ENCODE measurements at places on chromosomes 12 and 14.

- DNase-seq = peak; percentile 56
Measured at GRCh38 chr12:67989184-67989920, at the start of gene IFNG-AS1. TSS of gene IFNG-AS1 (plus strand) at chr12:67989447.

- DNase-seq = no peak
Measured at GRCh38 chr12:117538032-117538690, 176.7 kb upstream of the NOS1 start.

- DNase-seq = no peak
Measured at GRCh38 chr14:51552275-51552674, 99.4 kb upstream of the FRMD6 start.

DNA sequence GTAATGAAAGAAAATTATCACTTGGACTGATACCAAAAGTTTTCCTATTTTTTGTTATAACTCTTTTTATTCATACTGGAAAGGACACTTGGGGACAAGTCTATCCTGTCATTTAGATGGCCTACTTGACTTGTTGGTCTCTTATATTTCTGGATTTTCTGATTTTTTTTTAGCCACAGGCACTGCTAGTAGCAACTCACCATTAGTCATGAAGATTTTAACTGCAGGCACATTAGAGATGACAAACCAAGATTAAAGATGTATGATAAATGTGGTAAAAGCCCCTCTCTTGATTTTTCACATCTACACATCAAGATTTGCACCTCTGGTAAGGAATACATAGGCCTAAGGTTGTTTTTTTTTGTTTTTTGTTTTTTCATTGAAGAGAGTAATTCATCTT lies 217.0 kb downstream of the SLC25A21 start:
- no peak for DNase-seq

DNA sequence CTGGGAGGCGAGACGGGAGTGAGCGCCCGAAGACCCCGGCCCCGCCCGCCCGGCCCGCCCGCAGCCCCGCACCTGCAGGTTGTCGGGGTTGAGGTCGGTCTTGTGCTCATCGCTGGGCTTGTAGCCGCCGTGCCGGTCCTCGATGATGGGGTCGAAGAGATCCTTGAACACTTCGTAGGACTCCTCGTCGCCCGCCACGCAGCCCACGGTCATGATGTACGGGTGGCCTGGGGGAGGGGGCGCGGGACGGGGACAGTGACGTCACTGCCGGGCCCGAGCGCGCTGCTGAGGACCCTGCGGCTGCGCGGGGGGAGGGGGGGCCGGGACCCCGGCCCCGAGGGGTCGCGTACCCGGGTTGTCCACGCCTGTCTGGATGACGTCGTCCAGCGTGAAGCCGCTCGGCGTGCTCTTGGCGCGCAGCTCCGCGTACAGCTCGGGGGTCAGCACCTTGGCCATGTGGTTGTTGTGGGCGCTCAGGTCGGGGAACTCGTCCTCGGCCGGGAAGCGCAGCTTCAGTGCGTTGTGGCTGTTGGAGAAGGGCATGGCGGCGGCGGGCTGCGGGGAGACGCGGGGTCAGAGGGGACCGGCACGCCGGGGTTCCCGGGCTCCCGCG lies 573 bp downstream of the CKB start:
- no peak for DNase-seq

DNA sequence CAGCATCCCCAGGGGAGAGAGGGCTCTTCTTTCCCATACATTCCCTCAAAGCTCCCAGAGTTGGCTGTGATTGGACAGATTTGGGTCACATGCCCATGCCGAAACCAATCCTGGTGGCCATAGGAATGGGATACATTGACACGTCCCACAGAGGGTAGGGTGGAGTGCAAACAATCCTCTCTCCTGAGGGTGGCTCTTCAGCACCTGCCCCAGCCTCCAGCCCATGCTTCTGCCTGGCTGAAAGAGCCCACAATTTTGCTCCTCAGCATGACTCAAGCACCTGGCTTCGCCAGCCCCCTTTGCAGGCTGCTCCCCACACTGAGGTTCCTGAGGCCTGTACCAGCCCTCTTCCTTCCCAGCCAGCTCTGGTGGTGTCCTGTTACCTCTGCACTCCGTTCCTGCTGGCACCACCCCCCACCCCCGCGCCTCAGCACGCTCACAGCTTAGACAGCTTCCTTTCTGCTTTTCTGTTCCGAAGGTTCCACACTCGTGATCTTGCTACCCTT lies 71.7 kb downstream of the CCDC92 start:
- DNase-seq = no peak

- DNase-seq = no peak
Measured at GRCh38 chr14:72783741-72784140, 110.2 kb downstream of the DPF3 start.

DNA sequence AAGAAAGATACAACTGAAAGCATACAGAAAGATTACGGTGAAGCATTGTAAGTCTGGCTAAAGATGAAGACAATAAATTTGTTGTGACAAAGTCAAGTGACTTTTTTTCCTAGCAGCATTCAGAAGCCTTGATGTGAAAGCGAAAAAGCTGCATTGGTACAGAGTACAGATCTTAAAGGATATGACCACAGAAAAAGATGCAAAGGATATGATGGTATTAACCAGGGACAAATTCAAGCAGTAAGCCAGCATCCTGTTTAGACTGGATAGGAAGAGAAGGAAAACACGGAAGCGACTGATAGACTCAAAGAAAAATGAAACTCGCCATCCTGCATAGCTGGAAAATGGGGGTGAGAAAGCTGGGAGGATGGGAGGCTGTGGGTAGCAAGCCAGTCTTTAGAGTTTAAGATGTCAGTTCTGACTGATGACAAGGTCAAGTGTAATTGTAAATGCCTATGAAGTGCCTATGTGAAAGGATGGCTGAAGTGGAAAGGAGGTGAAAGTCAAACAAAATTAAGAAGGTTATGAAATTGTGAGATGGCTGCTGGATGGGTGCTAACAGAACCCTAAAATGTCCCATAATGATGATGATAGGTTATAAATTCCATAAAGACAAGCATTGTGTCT lies 92.4 kb downstream of the PHLDA1 start:
- DNase-seq = no peak

Measured in CD4-positive, alpha-beta T cell treated with Interleukin-17A for 1 hour (primary cell).